NCI-H1694 (cell line): ENCODE measurements at places on chromosomes 1 and 21.

GRCh38 chr1:51842261-51842660, 36.3 kb downstream of the NRDC start:
- no peak for DNase-seq

GRCh38 chr1:211865180-211865579, 34.6 kb upstream of the LPGAT1 start:
- DNase-seq: no peak

- DNase-seq: no peak
These were observed 50.6 kb downstream of the SLC2A1 start for GRCh38 chr1:42908046-42908445.

- no peak for DNase-seq
These were observed 26.8 kb downstream of the NFIA start for GRCh38 chr1:61109158-61109557.

- no peak for DNase-seq
These were observed 88.1 kb upstream of the ATP1A1 start for GRCh38 chr1:116284819-116285390.

DNA sequence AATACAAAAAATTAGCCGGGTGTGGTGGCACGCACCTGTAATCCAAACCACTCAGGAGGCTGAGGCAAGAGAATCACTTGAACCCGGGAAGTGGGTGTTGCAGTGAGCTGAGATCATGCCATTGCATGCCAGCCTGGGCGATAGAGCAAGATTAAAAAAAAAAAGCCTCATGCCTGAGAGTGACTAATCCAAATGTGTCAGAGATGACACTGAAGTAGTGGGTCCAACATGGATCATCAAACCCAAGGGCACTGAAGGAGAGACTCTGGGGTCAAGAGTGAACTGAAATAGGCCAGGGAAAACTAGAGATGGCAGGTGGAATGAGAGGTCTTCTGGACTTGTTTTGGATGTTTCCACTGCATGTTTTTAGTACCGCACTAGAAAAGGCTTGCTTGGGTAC, 10.2 kb upstream of the CACHD1 start:
- no peak for DNase-seq

DNA sequence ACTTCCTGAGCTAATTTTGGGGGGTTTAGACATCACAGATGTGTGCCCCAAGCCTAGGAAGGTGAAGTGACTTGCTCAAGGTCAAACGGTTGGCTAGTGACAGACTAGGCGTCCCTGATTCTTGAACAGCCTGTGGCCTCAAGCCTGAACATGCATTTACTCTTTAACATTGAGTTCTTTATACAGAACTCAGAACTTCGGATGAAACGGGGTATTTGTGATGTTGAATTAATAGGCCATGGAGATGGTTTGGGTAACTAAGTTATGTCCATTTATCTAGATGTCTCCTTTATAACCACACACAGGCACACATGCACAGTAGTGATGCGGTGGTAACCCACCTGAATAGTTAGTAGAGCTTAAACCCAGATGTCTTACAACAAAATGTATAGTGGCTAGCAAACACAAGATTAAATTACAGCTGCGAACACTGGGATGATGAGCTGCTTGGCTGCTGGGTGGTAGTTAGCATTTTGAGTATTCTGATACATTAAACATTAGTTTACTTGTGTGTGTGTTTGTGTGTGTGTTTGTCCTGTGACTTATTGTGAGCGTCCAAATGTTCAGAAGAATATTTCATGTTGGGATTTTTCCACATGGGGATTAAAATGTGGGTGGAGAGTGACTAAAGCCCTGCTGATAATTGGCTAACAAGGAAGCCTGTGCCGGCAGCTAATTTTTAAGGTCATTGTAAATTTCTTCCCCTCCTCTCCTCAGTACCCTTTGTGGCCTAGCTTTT, 2.3 kb downstream of the ATP1A1 start:
- no peak for DNase-seq

- DNase-seq: no peak
These were observed 3.7 kb downstream of the CCDC24 start for GRCh38 chr1:43994794-43995790.

DNA sequence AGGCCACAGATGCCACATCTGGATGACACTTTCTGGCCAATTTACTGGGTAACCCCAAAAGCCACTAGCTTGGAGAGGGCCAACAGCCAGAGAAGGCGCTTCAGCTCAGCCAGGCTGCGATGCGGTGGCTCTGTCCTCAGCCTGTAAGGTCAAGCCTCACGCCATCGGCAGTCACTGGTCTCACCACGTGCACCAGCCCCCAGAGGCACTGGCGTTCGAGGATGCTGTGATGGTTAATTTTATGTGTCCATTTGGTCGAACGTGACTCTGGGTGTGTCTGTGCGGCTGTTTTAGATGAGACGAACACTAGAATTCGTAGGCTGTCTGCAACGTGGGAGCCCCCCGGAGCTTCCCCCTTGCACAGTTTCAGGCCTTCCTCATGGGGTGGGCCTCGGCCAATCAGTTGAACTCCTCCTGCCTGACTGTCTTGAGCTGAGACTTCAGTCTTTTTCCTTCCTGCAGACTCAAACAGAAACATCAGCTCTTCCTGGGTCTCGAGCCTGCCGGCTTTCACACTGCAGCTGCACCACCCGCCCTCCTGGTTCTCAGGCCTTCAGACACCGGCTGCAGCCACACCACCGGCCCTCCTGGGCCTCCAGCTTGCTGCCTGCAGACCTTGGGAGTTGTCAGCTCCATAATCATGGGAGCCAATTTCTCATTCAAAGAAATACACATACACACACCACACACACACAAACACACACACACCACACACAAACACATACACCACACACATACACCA, 41.6 kb upstream of the SLC45A1 start:
- DNase-seq: no peak

- no peak for DNase-seq
These were observed 109.6 kb downstream of the AKT3 start for GRCh38 chr1:243740255-243740999.

- no peak for DNase-seq
These were observed 1329.6 kb downstream of the KCNT2 start for GRCh38 chr1:195278644-195279043.

- DNase-seq: no peak
These were observed 27.8 kb upstream of the TIAM1 start for GRCh38 chr21:31371715-31372470.
